ENCODE measurements at places on chromosomes 3 and 15. TPM values are rescaled to one million over a fixed set of nuclear protein-coding genes. Genes with fewer than 3 reads are reported as not detected.

Gene C3orf49
- total RNA-seq: not detected

Gene TMEM158
- total RNA-seq: 15.3 TPM

Gene LRTM1
- not detected for total RNA-seq

Gene SERINC4
- 0.08 TPM for total RNA-seq

Gene CHL1
- not detected for total RNA-seq

Gene LDHAL6B
- not detected for total RNA-seq

Gene CCR8
- not detected for total RNA-seq

Gene ANKRD63
- total RNA-seq: 0.54 TPM

Gene CPNE4
- total RNA-seq: 4.0 TPM

Gene SLC22A14
- 0.03 TPM for total RNA-seq

Gene MESP2
- total RNA-seq: 0.54 TPM

Gene MME
- total RNA-seq: not detected

Gene SLC9C1
- total RNA-seq: not detected

Gene SAMD7
- total RNA-seq: not detected

Gene CHRNB4
- 0.76 TPM for total RNA-seq

Gene TIGIT
- total RNA-seq: not detected

Gene RAD18
- 11.8 TPM for total RNA-seq

Gene UPK1B
- total RNA-seq: 12.9 TPM

Gene UBR1
- total RNA-seq: 3.7 TPM

Gene ANKRD34C
- total RNA-seq: not detected

Gene BDH1
- 3.9 TPM for total RNA-seq

Gene TM4SF18
- 40.4 TPM for total RNA-seq

Gene OSTN
- not detected for total RNA-seq

Gene GRAMD2A
- not detected for total RNA-seq
